ENCODE measurements at places on chromosomes 6 and 20.

DNA sequence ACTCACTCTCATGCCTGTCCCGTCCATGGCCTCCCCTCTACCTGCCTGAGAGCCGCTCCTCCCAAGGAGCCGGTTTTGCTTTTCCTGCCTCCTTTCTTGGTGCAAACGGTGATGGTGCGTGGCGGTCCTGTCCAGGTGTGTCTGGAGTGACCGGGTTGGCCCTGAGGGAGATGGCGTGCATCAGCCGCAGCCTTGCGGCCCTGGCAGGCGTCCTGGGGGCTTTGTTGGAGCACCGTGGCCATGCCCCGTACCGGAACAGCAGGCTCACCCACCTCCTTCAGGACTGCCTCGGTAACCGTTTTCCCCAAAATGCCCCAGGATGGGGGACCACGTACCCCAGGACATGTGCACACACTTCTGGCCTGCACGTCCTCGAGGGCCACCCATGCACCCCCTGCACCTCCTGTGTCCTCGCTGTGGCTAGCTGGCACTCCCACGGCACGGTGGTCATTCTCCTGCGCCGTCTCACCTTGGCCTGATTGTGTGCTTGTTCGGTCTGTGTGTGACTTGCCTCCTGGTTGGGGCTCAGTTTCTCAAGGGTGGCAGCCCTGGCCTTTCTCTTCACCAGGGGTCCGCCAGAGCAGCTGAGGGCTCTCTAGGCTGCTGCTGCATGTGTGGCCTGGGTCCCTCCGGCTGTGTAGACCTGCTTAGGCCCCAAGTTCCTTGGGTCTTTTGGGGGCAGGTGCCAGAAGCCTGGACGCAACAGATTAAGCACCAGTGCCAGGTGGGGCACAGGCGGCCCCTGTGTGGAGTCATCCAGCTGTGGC is 36.4 kb downstream of the FRMD1 start:
- no peak for DNase-seq

GRCh38 chr6:101399616-101400162 is 6.2 kb downstream of the GRIK2 start:
- DNase-seq, result no peak

GRCh38 chr20:40860487-40860902 is 168.1 kb upstream of the TOP1 start:
- no peak for DNase-seq

- DNase-seq, result no peak
Observed at GRCh38 chr6:165081944-165082532, 227.4 kb downstream of the C6orf118 start.

DNA sequence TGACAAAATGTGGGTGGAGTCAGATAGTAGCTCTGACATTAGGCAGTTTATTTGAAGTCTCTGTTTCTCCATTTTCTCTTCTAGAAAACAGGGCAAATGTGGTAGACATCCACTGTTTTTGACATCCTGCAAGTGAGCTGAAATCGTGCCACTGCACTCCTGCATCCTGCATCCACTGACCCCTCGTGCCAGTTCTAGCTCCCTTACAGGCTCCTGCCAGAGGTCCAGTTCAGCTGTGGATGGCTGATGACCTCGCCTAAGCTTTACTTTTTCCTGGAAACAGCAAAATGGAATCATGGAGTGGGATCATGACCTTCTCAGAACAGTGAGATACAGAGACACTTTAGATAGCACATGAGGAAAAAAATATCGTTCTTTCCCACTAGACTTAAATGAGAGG is 58.5 kb downstream of the TULP4 start:
- no peak for DNase-seq

- DNase-seq, result no peak
Observed at GRCh38 chr6:160085226-160085625, 36.4 kb upstream of the SLC22A1 start.

- DNase-seq, result peak; percentile 69
Observed at GRCh38 chr6:10418862-10419748, 4.2 kb upstream of the TFAP2A start.

- no peak for DNase-seq
Observed at GRCh38 chr6:83038246-83038645, 27.4 kb downstream of the UBE3D start.

- DNase-seq, result no peak
Observed at GRCh38 chr6:4554645-4555044, 221.6 kb upstream of the CDYL start.

GRCh38 chr6:65922049-65922448 is 215.0 kb upstream of the EYS start:
- DNase-seq, result no peak

DNA sequence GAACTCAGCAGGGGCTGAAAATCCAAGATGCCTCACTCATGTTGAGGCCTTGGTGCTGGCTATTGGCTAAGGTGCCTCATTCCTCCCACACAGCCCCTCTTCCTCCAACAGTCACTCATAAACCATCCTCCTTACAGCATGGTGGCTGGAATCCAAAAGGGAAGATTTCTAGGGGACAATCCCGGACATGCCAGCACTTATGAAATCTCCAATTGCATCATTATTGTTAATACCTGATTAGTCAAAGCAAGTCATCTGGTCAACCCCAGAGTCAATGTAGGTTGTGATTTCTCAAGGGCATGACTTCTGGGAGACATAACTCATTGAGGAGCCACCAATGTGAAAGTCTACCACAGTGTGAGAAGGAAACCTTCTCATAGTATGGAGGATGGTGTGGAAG is 506.6 kb upstream of the NOX3 start:
- no peak for DNase-seq

DNA sequence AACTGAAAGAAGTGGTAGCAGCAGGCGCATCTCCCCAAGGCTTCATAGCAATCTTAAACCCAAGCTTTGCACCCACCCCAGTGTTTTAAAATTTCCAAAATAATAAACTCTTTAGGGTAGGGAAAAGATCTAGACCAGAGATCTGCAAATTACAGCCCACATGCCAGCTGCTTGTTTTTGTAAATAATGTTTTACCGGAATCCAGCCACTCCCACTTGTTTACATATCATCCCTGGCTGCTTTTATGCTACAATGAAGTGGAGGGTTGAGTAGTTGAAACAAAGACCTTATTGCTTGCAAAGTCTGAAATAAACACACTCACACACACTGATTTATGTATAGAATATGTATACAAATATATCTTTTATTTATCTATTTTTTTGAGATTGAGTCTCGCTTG is 30.0 kb downstream of the SLX4IP start:
- DNase-seq, result no peak

DNA sequence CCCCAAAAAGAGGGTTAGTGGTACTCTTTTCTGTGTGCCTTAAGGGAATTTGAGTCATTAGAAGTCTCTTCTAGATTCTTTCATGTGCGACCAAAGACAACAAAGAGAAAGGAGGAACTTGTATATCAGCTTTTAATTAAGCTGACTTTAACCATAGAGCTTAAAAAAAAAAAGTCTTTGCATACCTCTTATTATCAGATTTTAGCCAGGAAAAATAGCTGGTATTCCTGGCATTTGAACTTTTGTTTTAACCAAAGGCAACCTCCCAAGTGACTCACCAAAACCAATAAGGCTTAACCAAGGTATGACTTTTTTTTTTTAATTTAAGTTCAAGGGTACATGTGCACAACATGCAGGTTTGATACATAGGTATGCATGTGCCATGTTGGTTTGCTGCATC is 375.0 kb downstream of the CDC5L start:
- DNase-seq, result no peak

DNA sequence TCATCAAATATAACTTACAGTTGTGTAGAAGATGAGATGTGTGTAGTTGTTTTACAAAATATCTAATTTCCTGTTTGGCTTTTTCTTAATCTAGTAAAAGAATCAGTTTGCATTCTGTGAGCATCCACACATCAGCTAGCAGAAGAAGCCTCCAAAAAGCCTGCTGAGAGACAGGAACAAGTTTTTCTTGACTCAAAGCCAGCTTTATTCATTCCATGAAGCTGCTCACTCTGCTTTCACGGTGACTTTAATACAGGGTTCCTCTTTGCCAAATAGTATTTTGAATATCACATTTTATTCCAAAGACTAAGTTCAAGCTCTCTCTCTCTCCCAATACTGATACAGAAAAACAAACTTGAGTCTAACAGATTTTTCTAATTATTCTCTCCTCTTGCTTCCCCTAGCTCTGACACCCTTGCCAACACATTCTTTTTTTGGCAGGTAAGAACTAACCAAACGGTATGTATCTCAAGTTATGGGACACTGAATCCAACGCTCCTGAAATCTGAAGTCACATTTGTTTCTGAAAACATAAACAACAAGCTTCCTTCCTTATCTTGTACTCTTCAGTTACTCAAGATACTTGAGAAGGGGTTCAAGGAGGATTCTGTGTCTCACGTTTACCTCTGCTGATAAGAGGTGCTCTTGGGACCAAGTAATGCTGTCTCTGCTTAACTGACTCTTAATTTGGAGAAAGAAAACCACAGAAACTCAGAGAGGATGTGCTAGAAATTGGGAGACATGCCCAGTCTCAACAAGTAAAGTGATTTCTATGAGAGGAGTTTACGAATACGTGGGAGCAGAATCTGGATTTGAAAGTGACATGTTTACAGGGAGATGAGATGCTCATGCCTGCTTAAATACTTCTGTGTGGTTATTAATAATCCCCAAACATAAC is 184.2 kb upstream of the SPTLC3 start:
- no peak for DNase-seq

DNA sequence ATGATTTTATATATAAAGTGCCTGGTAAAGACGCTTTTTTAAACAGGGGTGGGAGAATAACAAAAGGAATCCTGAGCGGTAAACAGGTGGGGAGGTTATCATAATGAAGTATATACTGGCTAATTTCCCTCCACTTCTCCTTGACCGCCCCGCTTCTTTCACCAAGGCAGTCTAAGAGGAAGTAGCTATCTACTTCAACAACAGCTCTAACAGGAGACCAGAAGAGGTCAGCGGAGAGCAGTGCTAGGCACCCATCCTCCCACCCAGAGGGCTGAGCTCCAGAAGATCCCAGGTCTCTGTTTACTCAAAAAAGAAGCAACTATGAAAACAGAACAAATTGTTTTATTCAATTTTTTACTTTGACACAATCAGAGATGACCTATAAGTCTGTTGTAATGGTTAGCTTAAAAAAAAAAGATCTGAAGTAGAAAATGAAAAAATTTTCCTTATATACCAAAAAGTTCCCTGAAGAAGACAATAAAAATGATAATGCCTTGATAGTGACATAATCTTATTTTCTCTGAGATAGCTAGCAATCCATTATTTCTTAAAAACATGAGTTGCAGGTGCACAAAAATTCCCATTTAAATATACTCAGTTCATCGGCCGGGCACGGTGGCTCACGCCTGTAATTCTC is 141.1 kb downstream of the PDSS2 start:
- DNase-seq, result peak; percentile 60

- no peak for DNase-seq
Observed at GRCh38 chr6:33802186-33802958, 1.4 kb downstream of the MLN start.

- DNase-seq, result no peak
Observed at GRCh38 chr6:105691081-105691480, 288.2 kb upstream of the PREP start.

DNA sequence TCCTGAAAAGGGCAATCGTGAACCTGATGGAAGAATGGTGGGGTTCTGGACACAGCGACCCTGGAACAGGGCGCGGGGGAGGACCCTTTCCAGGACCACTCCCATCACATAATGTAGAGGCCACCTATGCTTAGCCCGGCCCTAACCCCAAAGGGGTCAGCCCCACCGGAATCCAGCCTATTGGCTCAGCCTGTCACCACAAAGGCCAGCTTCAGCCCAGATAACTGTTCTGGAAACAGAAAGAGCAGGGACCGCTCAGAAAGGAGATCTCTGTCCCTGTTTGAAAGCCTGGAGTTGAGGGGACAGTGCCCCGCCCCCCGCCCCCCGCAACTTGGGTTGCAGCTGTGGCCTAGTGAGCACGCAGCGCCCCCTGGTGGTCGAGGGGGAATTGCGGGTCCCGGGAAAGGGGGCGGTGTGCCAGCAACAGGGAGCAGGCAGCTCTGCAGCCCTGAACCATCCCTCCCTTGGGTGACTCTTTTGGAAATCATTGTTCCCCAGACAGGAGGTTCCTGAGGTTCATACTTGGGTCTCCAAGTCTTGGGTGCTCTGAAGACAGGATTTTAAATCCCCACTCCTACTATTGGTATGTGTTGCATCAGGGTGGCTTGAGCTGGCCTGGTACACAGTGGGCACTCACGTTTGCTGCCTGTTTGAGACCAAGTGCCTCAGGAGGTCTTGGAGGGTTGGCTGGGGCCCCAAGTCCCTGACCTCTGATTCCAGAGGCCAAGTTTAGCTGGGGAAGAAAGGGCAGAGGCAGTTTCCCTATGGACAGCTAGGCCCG is 1.5 kb downstream of the SIGLEC1 start:
- peak; percentile 76 for DNase-seq

DNA sequence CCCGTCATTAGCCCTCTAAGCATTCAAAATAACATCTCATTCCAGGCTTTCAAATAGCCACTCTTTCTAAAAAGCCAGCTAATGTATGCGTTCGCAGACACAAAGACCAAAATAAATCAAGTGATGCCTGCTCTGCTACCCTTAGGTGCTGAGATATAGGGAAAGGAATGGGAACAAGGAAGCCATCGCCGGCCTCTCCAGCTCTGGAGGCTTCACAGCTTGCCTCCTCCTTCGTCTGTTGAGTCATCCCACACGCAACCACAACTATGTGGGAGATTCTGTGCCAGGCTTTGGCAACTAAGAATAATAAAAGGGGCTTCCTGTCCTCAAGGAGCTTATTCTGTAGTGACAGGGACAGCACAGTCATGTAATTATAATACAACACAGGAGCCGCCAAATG is 27.3 kb upstream of the SLC22A23 start:
- DNase-seq, result no peak

DNA sequence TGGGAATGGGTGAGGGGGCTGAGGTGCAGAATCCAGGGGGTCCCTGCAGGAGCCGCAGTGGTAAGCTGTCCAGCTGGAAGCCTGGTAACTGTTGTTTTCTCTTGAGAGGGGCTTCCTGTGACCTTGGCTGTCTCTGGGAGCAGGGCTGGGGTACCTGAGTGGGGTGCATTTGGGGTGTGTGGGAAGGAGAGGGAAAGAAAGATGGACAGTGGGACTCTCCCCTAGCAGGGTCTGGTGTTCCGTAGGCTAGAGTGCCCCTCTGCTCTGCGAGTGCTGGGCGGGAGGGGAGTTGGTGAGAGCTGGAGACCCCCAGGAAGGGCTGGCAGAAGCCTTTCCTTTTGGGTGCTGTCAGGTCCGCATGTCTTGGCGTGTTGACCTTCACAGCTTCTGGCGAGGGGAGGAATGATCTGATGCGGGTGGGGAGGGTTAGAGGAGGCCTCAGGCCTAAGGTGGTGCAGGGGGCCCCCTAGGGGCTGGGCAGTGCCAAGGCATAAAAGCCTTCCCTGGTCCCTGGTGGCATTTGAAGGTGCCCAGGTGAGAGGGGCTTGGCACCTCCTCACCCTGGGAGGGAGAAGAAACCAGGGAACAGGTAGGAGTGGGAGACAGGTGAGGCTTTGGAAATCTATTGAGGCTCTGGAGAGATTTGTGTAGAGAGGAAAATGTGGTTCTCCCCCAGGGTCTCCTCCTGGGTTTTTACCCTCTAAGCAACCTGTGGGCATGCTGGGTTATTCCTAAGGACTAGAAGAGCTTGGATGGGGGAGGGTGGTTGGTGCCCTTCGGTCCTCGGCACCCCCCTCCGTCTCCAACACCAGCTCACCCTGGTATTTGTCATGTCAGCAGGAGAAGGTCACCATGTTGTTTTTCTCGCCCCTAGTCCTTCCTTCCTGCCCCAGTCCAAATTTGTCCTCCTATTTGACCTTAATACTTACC is 3.3 kb downstream of the VEGFA start:
- peak; percentile 82 for DNase-seq

Data from WERI-Rb-1 (cell line).